Stimulated activated CD4-positive, alpha-beta T cell treated with anti-CD3 and anti-CD28 coated beads, Interleukin-12 subunit alpha, Interleukin-12 subunit beta, amount 100 ng/mL, for 24 hours (primary cell): ENCODE measurements at places on chromosomes 2 and 18.

DNA sequence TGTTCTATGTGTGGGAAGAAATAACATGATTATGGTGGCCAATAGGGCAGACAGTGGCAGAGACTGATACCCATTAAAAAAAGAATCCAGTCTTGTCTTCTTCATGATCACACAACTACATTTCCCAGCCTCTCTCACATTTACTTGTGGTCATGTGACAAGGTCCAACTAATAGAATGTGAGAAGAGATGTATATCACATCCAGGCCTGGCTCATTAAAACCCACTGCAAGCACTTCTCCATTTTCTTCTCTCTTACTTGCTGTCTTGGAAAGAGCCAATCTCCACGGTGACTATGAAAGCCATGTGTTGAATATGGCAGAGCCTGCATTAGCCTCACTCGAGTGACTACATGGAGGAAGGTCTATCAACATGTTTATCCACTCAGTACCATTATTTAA, 306.2 kb upstream of the ZEB2 start:
- no peak for DNase-seq

DNA sequence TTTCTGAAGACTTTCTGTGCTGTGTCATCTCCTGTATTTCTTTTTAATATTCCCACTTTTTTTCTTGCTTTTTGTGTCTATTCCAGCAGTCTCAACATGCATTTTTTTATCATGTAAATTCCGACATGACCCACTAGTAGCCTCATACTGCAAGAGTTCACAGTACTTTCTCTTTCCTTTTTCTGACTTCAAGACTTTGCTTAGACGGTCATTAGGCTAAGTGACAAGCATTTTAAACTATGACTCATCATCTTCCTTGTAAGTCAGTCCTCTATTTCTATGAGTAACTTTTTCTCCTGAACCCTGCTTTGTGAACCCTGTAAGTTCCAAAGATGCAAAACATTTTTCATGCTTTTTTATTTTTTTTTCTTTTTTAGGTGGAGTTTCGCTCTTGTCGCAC, 381.2 kb downstream of the TXNL1 start:
- DNase-seq = no peak

GRCh38 chr2:11790228-11790627, 43.8 kb downstream of the LPIN1 start:
- no peak for DNase-seq

- DNase-seq = no peak
These were observed 230.8 kb upstream of the LINC00305 start for GRCh38 chr18:64379662-64380061.

- no peak for DNase-seq
These were observed 33.8 kb downstream of the ZNF519 start for GRCh38 chr18:14098428-14098827.

GRCh38 chr2:68799140-68800026, 64.8 kb downstream of the ARHGAP25 start:
- DNase-seq = no peak

GRCh38 chr2:96655526-96655925, 13.0 kb downstream of the FER1L5 start:
- no peak for DNase-seq

DNA sequence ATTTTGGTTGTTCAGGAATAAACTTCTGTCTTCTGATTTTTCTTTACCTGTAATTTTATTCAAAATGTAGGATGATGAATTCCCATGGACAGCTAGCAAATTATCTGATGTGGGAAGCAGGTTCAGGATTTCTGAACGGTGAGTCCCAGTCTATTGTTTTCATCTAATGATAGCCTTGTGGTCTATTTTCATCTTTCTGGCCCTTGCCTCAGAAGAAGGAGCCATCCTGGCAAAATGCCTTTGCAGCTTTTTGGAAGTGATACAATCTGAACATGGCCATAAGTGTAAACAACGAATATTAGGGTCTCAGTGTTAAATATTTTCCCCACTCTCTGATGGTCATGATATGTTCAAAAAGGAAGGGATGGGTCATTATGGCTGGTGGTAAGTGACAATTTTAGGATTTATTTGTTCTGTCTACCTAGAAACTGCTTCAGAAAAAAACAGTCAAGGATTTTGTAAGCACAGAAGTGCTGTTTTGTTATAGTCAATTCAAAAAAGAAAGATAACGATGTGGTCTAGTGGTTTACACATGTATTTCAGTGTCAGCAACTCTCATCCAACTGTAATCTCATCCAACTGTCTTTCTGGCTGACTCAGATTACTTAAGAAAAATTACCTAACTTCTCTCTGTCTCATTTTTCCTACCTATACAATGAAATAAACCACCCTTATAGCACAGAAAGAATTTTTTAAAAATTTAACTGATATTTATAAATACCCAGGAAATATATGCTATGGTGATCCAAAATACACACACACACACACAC, 272.6 kb upstream of the ERBB4 start:
- DNase-seq = no peak

DNA sequence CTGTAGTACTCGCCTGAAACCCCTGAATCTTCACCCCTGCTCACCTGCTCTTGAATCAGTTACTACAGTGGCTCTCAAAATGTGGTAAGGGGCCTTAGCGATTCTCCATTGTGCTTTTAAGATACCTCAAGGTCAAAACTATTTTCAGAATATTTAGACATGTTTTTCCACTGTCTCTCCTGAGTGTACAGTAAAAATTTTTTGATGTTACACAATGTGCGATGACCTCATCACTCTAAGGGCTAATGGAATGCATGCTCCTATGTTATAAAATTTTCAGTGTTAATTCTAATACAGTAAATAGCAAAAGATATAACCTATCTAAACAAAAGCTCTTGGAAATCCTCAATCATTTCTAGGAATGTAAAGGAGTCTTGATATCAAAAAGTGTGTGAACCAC, 336.9 kb upstream of the PKDCC start:
- DNase-seq = no peak

DNA sequence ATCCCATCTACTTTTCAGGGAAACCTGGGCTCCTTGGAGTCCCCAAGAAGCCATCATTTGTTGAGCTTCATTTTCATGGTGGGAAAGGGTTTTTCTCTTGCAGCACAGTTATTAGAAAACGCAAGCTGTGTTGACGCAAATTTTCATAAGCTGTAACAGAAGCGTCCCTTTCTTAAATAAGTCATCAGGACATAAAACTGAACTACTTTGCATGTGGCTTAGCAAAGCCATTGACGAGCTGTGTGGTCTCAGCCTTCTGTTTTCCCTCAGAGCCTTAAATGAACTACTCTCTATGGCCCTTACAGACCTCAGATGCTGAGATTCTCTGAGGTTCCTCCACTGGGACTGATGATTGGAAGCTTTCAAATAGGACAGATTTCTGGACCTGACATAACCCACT, 85.1 kb downstream of the ARL4C start:
- no peak for DNase-seq

- DNase-seq = no peak
These were observed 75.1 kb downstream of the TEX51 start for GRCh38 chr2:126973745-126974144.

DNA sequence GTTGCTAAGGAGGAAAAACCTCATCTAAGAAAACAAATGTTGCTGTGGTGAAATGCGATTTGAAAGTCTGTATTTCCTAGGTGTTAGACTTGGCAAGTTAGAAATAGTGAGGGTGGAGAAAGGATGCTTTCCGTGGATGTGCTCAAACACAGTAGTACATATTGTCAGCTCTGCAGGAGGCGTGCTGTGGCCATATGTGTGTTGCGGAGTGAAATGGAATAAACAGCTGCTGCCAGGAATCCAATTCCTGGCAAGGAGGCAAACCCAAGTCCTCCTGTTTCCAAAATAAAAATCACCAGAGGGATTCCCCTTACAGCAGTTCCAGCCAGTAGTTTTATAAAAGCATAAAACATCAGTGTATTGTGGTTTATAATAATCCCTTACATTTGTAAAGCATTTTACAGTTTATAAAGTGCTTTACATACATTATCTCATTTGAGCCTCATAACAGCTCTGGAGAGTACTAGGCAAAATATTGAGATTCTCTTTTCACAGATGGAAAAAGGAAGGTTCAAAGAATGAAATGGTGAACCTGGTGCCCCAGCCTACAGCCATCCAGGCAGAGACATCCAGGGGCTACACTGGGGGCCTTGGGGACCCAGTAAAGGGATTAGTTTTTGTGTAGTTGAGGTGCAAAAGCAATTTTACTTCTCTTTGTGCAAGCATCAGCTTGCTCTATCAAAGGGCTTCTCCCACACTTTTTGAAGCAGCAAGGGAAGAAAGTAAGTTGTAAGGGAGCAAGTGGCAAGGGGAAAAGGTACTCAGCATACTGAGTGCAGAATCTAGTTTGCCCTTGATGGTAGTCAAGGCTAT, 206.0 kb downstream of the AGPS start:
- DNase-seq = no peak

- DNase-seq = no peak
These were observed 444.3 kb downstream of the SLC4A3 start for GRCh38 chr2:220071696-220072095.

GRCh38 chr2:23721454-23721826, 205.5 kb downstream of the ATAD2B start:
- DNase-seq = no peak

DNA sequence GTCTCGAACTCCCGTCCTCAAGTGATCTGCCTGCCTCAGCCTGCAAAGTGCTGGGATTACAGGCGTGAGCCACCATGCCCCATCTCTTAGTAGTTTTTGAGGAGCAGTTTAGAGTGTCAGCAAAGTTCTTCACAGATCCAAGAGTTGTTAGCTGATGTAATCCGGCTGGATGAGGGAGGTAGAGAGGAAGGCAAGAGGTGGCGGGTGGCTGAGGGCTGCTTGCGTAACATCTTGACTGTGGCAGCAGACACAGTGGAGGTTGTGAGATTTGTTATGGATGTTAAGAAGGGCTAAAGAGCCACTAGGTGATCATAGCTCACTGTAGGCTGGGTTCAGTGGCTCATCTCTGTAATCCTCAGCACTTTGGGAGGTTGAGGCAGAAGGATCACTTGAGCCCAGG, 19.5 kb upstream of the FAM136A start:
- DNase-seq = no peak

GRCh38 chr2:227308784-227309183, 16.3 kb upstream of the MFF start:
- DNase-seq = no peak

DNA sequence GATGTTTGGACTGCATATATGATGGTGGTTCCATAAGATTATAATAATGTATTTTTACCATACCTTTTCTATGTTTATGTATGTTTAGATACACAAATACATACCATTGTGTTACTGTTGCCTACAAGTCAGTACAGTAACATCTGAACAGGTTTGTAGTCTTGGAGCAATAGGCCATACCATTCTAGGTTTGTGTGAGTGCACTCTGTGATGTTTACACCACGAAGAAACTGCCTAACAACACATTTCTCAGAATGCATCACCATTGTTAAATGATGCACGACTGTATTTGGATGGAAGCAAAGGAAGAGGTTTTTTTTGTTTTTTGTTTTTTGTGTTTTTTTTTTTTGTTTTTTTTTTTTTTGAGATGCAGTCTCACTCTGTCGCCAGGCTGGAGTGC, 9.5 kb downstream of the DUSP19 start:
- no peak for DNase-seq

DNA sequence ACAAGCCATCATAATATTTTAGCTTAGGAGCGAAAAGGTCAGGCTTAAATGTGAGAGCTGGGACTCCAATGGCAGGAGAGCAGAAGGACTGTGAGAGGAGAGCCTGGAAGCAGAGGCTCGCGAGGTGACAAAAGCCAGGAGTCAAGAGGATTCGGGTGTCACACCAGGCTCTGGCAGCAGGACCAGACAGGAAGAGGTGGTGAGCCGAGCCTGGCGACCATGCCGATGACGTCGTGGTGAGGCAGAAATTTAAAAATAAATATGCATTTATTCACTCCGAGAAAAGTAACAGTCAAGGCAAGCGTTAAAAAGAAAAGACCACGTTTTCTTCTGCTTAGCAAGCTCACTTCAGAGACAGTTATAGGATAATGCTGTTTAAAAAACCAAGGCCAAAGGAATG, 31.3 kb upstream of the ZNF236 start:
- no peak for DNase-seq
